HL-60 (cell line): ENCODE measurements at places on chromosomes 12 and 14.

- no peak for DNase-seq
These were observed 161.4 kb downstream of the STXBP6 start for GRCh38 chr14:24888532-24888931.

DNA sequence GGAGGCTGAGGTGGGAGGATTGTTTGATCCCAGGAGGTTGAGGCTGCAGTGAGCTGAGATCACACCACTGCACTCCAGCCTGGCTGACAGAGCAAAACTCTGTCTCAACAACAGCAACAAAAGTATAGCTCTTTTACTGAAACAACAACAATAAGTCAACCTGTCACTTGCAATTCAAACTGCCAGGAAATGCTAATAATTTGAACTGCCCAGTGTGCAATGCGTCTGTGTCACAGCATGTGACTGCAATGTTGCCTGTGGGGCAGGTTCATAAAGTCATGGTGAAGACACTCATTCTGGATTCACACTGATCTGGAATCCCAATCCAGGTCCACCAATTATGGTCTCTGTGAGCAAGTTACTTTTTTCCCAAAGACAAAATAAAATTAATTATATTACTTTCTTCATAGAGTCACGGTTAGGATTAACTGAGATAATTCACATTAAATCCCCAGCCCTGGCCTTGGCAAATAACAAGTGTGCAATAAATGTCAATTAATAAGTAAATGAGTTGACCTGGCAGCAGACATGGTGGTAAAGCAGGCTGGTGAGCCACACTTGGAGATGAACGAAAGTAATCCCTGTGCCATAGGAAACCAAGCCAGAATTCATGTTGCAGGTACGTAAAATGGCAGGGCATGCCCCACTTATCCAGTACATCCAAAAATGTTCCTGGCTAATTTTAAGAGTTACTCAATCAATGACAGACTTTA is 89.1 kb upstream of the CPSF6 start:
- DNase-seq = no peak

DNA sequence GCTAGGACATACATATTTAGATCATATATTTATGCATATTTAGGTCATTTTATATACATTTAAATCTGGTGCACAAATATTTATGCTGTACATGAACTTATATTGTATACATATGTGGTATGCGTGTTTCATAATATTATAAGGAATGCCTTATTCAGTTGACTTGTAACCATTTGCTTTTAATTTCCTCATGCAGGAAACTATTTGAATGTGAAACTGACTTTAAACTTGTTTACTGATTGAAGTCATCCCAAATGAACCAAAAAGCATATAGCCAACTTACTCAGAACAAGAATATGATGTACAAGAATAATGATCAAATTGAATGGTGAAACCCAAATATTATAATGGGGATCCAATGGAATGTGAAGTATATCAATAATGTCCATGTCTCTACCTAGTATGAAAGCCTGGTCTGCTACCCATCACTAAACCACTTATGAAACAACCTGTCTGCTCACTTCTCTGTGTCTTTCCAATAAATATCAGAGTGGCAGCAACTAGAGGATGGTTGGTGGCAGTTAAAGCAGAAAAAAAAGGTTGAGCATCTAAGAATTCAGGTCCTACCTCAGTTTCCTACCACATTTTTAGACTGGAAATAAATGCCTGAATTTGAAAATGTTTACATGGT is 38.3 kb downstream of the RPS6KA5 start:
- DNase-seq = no peak

- no peak for DNase-seq
These were observed 55.9 kb upstream of the GPR68 start for GRCh38 chr14:91300283-91300895.

DNA sequence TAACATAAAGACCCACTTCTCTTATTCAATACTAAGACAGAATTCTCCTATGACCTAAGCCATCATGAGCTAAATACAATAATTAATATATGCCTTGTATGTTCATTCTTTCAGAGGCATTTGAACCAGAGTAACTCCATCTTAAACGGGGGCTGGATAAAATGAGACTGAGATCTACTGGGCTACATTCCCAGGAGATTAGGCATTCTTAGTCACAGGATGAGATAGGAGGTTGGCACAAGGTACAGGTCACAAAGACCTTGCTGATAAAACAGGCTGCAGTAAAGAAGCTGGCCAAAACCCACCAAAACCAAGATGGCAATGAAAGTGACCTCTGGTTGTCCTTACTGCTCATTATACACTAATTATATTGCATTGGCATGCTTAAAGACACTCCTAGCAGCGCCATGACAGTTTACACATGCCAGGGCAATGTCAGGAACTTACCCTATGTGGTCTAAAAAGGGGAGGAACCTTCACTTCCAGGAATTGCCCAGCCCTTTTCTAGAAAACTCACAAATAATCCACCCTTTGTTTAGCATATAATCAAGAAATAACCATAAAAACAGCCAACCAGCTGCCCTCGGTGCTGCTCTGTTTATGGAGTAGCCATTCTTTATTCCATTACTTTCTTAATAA is 260.7 kb downstream of the SSPN start:
- DNase-seq = no peak

- no peak for DNase-seq
These were observed 17.7 kb upstream of the ANP32D start for GRCh38 chr12:48454667-48455066.

DNA sequence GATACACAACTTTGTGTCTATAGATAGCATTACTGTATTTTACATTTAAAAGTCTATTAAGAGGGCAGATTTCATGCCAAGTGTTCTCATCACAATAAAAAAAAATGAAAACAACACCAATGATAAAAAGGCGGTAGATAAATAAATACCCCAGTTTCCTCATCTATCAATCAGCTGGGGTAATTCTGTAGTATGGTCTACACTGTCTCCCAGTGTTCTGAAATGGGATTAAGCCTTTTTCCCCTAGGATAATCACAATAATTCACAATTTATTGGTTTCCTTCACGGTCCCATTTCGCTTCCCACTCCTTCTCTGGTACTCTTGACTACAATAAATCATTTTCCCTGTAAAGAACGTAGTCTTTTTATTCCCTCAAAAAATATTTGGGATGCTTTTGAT is 114.3 kb downstream of the SSPN start:
- DNase-seq = no peak

DNA sequence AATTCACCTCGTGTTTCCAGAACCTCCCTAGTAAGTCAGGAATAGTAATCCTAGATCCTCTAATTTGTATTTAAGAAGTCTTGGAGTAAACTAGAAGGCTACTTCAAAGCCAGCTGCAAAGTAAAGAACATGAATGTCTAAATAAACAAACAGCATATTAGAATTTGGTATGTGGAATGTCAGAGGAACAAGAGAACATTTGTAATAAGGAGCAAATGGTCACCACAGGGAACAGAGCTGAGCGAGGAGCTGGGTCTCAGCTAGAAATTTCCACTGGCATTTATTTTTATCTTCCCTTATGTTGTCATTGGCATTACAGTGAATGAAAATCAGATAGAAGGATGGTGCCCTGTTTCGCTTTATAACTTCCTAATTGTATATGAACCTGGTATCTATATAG is 50.2 kb downstream of the FRMD6 start:
- no peak for DNase-seq

GRCh38 chr14:46147452-46147851 is 504.1 kb downstream of the RPL10L start:
- no peak for DNase-seq

GRCh38 chr12:40405419-40405818 is 180.6 kb downstream of the LRRK2 start:
- DNase-seq = no peak

GRCh38 chr12:13437541-13437940 is 241.0 kb downstream of the EMP1 start:
- no peak for DNase-seq
